Stimulated activated CD4-positive, alpha-beta T cell treated with anti-CD3 and anti-CD28 coated beads, Interleukin-4, amount 100 ng/mL, for 1 hour (primary cell): ENCODE measurements at places on chromosomes 16 and 17.

GRCh38 chr17:4276514-4276913 lies 12.7 kb upstream of the ANKFY1 start:
- DNase-seq = no peak

- no peak for DNase-seq
These were observed 93.4 kb upstream of the TMEM132E start for GRCh38 chr17:34485999-34486398.

GRCh38 chr16:68074850-68075555 lies 10.2 kb upstream of the NFATC3 start:
- DNase-seq = no peak

GRCh38 chr16:55930036-55930435 lies 54.9 kb upstream of the CES5A start:
- DNase-seq = no peak

DNA sequence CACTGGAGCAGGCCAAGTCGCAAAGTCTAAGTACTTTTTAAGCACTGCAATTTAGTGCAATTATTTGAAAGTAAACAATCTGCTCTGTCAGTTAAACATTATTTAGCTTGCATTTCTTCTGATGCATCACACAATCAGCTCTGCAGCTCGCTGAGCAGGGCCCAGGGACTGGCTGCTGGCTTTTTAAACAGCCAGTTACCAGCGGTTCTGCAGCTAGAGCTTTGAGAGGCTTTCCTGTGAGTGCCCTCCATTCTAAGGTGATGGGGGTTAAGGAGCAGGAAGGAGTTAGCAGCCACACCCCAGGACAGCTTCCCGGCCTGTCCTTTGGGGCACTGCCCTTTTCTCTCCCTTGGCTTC lies 154.3 kb downstream of the SALL1 start:
- no peak for DNase-seq

DNA sequence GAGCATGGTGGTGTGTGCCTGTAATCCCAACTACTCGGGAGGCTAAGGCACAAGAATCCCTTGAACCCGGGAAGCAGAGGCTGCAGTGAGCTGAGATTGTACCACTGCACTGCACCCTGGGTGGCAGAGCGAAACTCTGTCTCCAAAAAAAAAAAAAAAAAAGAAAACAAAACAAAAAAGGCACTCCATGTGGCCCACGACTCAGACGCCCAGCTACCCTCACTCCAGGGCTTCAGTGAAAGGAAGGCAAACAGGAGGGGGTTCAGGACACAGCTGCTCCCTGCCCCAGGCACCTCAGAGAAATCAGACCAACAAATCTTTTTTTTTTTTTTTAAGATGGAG lies 91.7 kb downstream of the LITAF start:
- DNase-seq = no peak

- peak; percentile 89 for DNase-seq
These were observed at the start of gene DDX42 for GRCh38 chr17:63774141-63774968. DDX42 (plus strand) TSS chr17:63774170; CDS start chr17:63787050, 12,880 bp downstream.

DNA sequence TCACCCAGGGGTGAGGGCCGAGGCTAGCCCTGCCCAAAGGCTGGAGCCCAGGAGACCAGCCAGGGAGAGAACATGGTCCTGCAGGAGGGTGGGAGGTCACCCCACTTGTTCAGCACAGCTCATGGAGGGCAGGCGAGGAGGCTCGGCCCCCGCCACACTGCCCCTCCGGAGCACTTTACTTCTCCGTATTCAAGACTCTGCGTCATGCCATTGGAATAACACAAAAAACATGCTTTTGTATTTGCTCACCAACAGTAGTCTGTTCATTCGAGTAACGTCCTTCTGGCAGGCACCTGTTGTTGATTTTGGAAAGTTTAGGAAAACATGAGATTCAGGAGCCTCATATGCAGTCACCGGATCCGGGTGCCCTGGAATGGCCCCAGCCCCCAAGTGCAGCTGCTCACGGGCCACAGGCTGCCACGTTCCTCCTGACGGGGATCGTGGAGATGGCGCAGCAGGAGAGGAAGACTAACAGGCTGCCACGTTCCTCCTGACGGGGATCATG lies 81.1 kb upstream of the DNAH17 start:
- DNase-seq = no peak

GRCh38 chr17:12928736-12929135 lies 89.1 kb downstream of the ELAC2 start:
- no peak for DNase-seq

DNA sequence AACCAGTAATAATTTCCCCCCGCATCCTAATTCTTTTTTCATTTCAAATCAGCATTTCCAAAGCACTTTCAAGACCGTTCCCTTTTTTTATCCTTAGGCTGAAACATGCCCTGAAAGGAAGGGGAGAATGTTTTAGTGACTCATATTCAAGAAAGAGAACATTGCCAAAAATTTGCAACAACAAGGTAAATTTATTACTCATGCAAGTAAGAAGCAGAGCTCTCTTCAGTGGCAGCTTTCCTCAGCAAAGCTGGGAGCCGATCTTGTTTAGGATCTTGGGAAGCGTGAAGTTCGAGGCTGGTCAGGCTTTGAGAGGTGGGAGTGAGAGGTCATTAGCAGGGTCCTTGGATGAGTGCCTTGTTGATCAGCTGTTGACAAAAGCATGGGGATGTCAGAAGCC lies 129.5 kb downstream of the PRKCA start:
- DNase-seq = no peak

- DNase-seq = no peak
These were observed 10.5 kb upstream of the TEKT3 start for GRCh38 chr17:15351925-15352324.

- DNase-seq = no peak
These were observed 183.4 kb downstream of the IRX3 start for GRCh38 chr16:54102888-54103866.

DNA sequence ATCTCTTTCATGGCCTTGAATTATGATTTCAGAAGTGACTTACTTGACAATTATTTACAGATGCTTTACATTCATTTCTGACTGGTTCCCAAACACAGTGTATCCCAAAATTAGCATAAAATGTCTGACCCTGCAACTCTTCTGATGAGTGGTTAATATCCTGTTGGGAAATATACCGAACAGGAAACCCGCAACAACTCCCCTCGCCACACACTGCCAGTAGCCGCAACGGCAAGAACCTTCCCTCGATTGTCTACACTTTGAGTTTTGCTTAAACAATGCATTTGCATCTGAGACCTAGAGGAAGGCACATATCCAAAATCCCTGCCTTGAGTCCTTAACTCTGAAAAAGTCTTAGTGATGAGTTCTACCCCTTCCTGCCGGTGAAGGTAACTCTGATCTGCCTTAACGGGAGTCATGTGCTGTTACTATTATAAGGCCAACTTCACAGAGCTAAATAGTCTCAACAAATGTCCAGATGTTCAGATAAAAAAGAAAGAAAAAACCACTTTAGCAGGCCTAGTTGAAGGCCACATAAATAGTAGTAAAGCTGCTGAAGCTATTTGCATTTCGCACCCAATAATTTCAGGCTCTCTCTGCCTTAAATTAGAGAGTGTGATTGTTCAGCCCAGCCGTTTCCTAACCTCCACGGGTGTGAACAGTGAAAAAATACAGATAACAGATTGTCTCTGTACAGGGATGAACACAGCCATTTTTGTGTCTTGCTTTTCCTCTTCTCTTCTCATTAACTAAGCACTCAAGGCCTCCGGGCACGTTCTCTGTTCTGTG lies 321.1 kb downstream of the HS3ST3B1 start:
- no peak for DNase-seq

DNA sequence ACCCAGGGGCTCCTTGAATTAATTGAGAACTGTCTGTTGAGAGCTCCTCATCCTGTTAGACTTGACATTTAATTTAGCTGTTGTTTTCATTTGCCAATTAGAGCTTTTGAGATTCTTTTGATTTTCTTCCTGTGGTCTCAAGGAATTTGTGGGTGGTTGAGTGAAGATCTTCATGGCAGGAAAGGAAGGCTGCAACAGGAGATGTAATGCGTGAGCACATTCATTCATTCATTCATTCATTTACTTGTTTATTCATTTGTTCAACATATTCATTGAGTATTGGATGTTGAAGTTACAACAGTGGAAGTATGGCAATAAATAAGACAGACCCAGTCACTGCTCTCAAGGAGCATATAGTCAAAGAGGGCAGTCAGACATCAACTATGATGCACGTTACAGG lies 117.7 kb downstream of the PRKCB start:
- DNase-seq = no peak

DNA sequence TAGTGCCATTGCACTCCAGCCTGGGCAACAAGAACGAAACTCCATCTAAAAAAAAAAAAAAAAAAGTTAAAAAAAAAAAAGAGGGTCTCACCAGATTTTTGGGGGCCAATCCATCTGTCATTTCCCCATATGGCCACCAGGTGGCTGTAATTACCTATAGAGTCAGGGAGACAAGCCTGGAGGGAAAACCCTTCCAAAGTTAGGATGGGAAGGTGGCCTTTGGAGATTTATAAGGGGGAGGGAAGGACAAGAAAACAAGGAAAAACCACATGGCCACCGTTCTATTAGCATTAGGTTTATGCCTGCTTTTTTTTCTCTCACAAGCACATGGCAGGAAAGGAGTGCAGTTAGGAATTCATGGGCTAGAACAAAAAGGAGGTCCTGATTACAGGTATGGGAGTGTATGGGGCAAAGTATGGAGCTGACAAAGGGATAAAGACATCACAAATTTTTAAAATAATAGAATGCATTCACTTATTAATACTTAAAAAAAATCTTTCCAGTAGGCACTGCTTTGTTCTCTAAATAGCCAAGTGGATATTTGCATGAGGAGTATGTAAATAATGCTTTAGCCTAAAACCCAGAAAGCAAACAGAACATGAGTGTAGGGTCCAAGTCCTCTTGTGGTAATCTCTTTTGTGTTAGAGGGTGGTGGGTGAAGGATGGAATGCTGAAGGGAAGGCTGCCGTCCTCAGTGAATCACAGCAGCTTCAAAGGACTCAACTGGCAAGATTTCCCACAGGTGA lies 5.1 kb downstream of the CYB5D1 start:
- DNase-seq = peak; percentile 27

DNA sequence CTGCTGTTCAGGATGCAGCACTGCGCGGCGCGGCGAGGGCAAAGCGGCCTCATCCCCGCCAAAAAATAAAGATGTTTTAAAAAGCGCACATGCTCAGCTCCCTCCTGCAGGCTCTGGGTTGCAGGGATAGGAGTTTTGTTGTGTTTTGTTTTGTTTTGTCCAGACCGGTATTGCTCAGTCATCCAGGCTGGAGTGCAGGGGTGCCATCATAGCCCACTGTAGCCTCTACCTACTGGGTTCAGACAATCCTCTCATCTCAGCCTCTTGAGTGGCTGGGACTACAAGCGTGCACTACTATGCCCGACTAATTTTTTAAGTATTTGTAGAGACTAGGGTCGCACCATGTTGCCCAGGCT lies 636 bp downstream of the WWOX start:
- no peak for DNase-seq

- no peak for DNase-seq
These were observed 16.4 kb downstream of the MAP2K3 start for GRCh38 chr17:21300601-21301571.

- DNase-seq = no peak
These were observed 1.4 kb upstream of the NDRG4 start for GRCh38 chr16:58498341-58499091.

- DNase-seq = no peak
These were observed 17.0 kb upstream of the TMC5 start for GRCh38 chr16:19400711-19401110.

DNA sequence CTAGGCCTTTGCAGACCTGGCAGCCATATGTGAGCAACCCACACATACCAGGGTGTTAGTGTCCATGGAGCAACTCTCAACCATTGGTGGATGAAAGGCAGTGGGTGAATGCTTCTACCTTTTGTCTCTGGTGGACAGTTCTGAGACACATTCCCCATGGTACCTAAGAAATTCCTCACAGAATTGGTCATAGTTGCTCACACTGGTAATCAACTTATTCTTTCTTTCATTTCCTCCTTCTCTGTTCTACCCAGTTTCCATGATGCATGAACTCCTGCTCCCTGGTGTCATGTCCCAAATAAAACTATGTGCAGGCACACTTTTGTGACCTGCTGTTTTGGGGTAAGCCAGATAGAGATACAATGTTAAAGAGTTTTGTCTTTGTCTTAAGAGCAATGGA lies 33.2 kb upstream of the MPHOSPH6 start:
- DNase-seq = no peak

DNA sequence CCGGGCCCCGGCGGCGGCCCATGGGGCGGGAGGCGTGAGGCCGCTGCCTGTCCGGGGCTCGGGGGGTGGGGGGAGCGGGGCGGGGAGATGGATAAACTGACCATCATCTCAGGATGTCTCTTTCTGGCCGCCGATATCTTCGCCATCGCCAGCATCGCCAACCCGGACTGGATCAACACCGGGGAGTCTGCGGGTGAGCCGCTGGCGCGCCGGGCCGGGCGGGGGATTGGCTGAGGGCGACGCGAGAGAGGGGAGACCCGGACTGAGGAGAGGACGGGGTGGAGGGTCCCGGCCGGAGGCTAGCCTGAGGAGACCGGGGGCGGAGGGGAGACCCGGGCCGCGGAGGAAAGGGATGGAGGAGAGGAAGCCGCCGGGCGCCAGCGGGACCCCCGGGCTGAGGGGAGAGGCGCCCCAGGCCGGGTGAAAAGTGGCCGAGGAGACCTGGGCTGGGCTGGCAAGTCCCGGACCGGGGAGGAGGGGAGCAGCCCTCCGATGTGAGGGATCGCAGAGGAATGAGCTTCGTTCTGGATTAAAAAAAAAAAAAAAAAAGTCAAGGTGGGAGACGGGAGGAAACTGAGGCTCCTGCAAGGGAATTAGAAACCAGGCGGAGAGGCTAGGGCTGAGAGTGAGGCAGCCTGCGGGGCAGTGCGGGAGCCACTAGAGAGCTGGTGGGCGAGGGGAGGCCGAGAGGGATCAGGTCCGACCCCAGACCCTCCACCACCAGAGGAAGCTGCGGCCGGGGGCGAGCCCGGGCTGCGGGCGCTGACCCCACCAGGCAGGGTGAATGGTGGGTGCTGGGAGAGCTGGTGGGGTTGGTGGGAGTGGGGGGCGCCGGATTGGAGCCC lies 526 bp downstream of the MOSMO start:
- peak; percentile 13 for DNase-seq

DNA sequence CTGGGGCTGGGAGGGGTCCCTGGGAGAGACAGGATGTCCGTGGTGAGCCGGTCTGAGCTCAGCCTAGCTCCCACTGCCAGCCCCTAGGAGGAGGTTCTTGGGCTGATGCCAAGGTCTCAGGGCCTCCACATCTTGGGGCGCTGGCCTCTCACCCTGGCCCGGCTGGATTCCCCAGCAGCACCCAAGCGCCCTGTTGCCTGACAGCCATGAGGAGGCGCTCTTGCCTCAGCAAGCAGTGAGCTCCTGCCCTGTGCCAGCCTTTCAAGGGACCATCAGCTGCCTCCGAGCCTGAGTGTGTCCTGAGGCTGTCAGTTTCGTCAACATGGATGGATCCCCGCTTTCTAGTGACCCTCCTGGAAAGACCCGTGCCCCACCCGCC lies 234.9 kb upstream of the CIBAR2 start:
- DNase-seq = no peak

- DNase-seq = no peak
These were observed 161.4 kb upstream of the KCNJ16 start for GRCh38 chr17:69913616-69914015.
